ENCODE measurements at places on chromosomes 2 and 18.

GRCh38 chr2:9738535-9739496 is 104.5 kb upstream of the TAF1B start:
- no peak for DNase-seq

GRCh38 chr2:124804014-124804940 is 779.2 kb downstream of the CNTNAP5 start:
- DNase-seq: no peak

DNA sequence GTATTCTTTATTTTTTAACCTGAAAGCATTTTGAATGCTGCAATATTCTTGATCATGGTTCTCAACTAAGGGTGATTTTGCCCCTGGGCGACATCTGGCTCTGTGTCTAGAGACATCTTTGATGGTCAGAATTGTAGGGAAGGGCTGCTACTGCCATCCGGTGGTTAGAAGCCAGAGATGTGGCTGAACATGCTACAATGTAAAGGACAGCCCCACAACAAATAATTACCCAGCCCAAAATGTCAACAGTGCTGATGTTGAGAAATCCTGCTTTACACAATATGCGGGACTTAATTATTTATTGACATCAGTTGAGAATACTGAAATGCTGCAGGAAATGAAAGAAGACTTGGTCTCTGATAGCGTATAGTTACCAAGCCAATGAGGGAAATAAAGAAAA is 37.5 kb upstream of the SERPINB2 start:
- DNase-seq: no peak

- no peak for DNase-seq
These were observed 619 bp upstream of the FAM168B start for GRCh38 chr2:131093696-131094462.

GRCh38 chr18:69383186-69383585 is 17.5 kb upstream of the DOK6 start:
- no peak for DNase-seq

- no peak for DNase-seq
These were observed 79.1 kb upstream of the TANC1 start for GRCh38 chr2:158889135-158889853.

- DNase-seq: no peak
These were observed 578.7 kb upstream of the ID2 start for GRCh38 chr2:8103085-8103708.

GRCh38 chr2:46909150-46909549 is 6.5 kb downstream of the MCFD2 start:
- no peak for DNase-seq

DNA sequence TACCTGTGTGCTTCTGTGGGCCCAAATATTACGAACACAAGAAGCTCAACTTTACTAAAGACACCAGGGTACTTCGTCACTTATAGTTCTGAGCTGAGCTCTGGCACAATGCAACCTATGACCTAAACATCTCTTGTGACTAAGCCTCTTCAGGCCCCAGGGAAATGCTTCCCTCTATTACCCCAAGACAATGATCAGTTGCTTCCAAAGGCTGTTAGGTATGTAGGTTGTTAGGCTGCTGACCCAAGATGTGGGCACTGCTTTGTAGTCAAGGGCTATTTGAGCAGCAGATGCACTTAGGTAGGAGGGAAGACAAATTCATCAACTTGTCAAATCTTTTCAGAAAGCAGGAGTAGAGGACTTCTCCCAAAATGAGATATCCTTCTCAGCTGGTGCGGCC is 640.1 kb downstream of the EPHA4 start:
- DNase-seq: no peak

- DNase-seq: peak; percentile 57
These were observed 138.1 kb downstream of the INO80D start for GRCh38 chr2:205947621-205948495.

- DNase-seq: no peak
These were observed 104.3 kb upstream of the DAPL1 start for GRCh38 chr2:158690823-158691222.

DNA sequence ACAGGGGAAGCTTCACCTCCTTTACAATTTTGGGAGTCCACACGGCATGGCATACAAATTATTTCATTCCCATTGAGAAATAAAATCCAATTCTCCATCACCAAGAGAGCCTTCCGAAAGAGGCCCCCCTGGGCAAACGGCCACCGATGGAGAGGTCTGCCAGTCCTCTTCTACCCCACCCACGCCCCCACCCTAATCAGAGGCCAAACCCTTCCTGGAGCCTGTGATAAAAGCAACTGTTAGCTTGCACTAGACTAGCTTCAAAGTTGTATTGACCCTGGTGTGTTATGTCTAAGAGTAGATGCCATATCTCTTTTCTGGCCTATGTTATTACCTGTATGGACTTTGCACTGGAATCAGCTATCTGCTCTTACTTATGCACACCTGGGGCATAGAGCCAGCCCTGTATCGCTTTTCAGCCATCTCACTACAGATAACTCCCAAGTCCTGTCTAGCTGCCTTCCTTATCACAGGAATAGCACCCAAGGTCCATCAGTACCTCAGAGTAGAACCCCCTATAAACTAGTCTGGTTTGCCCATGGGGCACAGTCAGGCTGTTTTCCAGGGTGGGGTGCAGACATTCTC is 58.3 kb downstream of the BCL11A start:
- no peak for DNase-seq

DNA sequence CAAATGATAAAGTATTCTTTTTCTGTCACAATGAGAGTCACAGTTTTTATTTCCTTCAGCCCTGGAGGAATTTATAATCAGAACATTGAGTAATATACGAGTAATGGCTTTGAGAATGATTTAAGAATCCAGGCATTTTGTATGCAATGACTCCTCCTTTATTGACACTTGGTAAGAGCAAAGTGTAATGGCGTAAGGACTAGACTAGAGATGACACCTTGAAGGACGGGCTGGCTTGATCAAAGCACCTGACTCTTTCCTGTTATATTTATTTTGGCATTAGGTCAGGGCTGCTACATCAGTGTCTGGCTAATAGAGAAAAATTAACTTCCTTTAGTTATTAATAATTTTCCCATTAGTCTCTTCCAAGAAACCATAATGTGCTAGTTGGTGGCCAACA is 482.4 kb upstream of the GCFC2 start:
- no peak for DNase-seq

- DNase-seq: no peak
These were observed 308.6 kb downstream of the PIEZO2 start for GRCh38 chr18:10840743-10841142.

DNA sequence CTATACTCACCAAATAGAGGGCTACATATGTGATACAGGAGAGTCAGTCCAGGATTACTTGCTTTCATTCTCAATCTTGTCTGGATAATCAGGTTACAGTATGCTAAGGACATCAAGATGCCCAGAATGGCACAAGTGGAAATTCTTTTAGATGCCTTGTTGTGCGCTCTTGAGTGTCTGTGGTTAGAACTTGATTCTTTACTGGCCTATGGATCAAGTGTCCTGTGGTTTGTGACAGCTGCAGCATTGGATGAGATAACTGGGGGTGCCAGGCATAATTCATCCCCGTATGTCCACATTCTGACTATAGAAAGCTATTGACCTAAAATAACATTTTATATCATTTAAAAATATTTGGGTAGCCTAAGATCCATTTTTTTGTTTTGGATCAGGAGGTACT is 40.1 kb downstream of the CDC42EP3 start:
- no peak for DNase-seq

GRCh38 chr2:128444121-128444771 is 125.6 kb upstream of the HS6ST1 start:
- DNase-seq: no peak

DNA sequence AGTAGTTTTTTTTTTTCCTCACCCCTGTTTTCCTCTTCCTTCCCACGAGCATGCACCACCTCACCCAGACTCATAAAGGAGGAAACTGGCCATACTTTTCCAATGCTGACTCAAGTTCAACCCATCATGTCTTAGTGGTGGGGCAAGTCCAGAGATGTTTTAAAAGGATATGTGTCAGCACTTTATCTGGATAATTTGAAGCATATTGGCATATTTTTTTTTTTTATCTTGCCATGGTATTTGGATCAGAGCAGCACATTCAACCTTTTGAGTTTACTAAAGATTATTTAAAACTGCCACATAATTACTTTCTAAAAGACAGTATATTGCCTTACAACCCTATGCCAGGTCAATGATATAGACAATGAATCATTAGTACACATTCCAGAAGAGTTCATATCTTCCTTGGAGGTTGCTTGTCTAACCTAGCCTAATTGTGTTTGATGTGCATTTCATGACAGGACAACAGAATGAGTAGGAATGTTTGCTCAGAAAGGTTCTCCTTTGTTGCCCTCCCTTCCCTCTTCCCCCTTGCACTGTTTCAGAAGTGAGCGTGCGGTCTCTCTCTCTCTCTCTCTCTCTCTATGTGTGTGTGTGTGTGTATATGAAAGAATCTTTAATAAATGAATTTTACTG is 950.7 kb upstream of the FAM98A start:
- no peak for DNase-seq

GRCh38 chr2:157178874-157179273 is 78.6 kb upstream of the GALNT5 start:
- no peak for DNase-seq

DNA sequence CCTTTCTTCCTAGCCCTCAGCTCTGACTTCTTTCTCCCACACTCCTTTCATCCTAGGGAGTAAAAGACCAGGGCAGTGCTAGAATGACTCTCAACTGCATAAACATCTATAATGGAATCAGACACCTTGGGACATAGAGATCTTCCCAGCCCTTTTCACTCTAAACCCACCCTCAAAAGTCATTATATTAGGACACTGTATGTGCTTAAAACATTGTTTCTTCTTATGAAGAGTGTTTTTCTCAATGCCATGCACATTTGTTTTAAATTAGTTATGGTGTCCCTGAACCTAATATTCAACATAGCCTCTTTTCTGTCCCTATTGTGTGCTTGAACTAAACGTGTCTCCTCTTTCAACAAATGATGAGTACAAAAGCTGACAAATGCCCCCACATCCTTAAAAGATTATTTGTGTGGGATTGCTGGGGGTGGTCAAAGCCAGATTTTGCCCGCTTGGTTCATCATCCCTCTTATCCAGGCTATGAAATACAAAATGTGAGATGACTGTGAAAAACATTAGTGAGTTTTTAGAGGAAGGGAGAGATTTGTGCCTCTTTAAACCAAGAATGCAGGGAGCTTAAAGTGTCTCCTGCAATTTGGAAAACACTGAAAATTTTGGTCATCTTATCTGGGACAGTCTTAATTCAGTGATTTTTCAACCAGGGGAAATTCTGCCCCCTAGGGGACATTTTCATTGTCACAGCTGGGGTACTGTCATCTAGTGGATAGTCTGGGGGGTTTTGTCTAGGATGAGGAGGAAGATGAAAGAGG is 29.0 kb downstream of the SERPINB5 start:
- DNase-seq: no peak

DNA sequence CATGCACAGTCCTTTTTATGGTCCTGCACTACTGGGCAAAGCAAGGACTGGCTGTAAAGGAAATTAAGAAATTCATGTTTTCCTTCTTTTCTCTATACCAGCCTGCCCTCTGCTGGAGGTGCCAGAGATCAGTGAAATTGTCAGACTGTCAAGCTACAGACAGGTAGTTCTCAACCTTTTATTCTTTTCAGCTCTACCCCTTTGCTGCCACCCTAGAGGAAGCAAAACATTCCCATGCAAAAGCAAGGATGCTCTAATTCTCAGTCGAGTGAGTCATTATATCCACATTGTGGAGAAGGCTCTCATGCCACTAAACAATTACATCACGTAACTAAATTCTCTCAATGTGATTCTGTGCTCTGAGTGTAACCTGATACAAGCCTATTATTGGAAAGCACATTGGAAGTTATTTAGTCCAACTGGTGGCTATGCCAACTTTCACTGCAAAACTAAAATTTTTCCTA is 25.0 kb upstream of the RAPGEF4 start:
- peak; percentile 37 for DNase-seq

DNA sequence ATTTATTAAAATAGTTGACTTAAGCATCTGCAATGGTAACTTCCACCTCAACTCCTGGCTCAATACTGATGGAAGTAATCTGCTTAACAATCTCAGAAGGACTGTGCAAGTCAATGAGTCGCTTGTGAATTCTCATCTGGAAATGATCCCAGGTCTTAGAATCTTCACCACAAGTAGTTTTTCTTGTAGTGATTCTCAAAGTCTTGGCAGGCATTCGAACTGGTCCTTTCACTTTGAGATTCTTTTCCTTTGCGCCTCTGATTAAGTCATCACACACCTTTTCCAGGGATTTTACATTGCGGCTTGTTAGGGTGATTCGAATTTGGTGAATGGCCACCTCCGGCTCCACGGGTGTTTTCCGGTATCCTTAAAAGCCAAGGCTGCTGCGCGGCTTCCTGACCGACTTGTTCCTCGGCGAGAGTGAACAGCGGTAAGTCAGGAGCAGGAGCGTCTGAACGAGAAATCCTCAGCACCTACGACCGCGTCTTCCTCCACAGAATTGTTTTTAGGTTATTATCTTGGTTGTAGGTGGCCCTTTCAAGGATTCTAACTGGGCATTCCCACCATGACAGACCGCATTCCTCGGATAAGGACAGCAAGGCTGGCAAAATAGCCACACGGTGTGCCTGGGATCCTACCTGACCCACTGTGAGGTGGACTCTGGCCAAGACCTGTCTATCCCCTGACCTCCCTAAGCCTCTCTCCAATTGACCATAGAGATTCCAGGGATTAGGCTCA is 23.8 kb upstream of the SLC20A1 start:
- no peak for DNase-seq

DNA sequence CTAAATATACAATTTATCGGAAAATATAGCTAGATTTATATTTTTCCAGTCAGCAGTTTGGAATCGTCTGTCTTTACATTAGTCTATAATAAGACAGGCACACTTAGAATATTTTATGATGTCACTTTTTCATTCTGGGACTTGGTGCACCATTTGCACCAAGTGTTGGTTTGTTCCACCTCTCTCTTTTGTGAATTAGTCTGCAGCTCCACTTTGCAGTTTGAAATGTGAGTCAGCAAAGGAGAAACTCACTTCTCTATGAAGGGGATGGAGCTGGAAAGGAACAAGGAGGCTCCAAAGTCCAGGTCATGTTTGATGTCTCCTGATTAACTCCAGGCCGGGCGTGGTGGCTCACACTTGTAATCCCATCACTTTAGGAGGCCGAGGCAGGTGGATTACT is 63.8 kb upstream of the RTN4 start:
- DNase-seq: no peak

- no peak for DNase-seq
These were observed at the start of gene ZNF385B for GRCh38 chr2:179861416-179862067. Gene ZNF385B (minus strand): TSS chr2:179861612.

GRCh38 chr2:230908092-230908594 is 16.9 kb downstream of the GPR55 start:
- peak; percentile 10 for DNase-seq

DNA sequence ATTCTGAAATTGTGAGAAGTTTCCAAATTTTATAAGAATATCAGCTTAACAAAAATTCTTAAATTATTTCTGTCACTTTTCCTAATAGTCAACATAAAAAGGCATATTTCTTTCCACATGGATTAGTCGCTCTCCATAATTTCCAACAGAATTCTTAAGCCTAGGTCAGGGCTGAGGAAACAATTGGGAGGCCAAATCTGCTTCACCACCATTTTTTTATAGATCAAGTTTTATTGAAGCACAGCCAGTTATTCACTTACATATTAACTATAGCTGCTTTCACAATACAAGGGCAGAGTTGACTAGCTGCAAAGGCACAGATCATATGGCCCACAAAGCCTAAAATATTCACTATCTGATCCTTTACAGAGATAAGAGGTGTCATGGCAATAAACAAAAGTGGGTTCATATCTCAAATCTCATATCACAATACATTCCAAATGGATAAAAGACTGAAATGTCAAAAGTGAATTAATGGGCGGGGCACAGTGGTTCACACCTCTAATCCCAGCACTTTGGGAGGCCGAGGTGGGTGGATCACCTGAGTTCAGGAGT is 18.7 kb downstream of the MEMO1 start:
- no peak for DNase-seq

- no peak for DNase-seq
These were observed 68.9 kb downstream of the CERS6 start for GRCh38 chr2:168525020-168525419.

- no peak for DNase-seq
These were observed 10.4 kb upstream of the DOCK10 start for GRCh38 chr2:225052703-225053102.
